Activated gamma-delta T cell treated with Interleukin-2 at 50 U/mL for 16 hours (primary cell): ENCODE measurements at places on chromosomes 2 and 18.

GRCh38 chr2:225122583-225123486 is 80.6 kb upstream of the DOCK10 start:
- DNase-seq = peak; percentile 14

- no peak for DNase-seq
Observed at GRCh38 chr2:237538001-237538720, 28.2 kb upstream of the PRLH start.

DNA sequence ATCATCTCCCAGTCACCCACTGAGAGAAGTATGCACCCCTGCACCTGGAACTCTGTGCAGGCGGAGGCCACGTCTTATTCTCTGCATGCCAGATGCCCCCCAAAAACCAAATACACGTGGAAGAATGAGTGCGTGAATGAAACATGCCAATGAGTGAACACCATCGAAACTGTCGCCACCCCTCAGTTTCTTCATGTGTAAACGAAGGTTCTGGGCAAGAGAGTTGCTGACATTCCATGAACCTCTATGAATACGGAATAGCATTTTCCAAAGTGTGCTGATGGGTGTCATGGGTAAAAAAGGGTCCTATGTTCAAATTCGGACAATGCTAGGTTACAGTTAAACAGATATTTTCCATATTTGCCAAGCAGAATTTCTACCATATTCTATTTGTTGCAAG is 19.8 kb downstream of the FER1L5 start:
- no peak for DNase-seq

GRCh38 chr2:226414335-226414734 is 385.3 kb downstream of the IRS1 start:
- no peak for DNase-seq

- DNase-seq = no peak
Observed at GRCh38 chr2:223865907-223866508, 28.6 kb upstream of the AP1S3 start.

- no peak for DNase-seq
Observed at GRCh38 chr18:37654731-37655369, 89.3 kb upstream of the CELF4 start.

- no peak for DNase-seq
Observed at GRCh38 chr2:203195331-203196036, 43.3 kb upstream of the CYP20A1 start.

GRCh38 chr2:170818752-170819470 is 2.2 kb downstream of the GAD1 start:
- DNase-seq = no peak

- DNase-seq = no peak
Observed at GRCh38 chr18:67151366-67151765, 365.2 kb downstream of the DSEL start.

GRCh38 chr18:58549814-58550339 is 79.0 kb downstream of the ALPK2 start:
- no peak for DNase-seq

GRCh38 chr2:182980115-182980514 is 58.1 kb downstream of the NCKAP1 start:
- DNase-seq = no peak

DNA sequence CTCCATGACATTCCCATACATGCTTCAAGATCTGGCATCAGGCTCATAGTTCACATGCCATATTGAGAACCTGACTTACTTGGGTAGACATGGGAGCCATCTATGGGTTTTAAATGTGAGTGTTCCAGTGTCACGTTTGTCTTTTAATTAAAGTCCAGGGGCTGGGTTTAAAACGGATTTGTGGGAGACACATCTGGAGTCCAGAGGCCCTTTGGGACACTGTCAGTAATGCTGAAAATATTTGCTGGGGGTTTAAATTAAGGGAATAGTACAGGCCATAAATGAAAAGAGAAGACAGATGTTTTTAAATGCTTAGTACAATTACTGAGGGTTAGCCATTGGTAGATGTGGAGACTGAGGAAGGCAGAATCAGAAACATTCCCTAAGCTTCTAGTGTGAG is 478.0 kb downstream of the PID1 start:
- no peak for DNase-seq

DNA sequence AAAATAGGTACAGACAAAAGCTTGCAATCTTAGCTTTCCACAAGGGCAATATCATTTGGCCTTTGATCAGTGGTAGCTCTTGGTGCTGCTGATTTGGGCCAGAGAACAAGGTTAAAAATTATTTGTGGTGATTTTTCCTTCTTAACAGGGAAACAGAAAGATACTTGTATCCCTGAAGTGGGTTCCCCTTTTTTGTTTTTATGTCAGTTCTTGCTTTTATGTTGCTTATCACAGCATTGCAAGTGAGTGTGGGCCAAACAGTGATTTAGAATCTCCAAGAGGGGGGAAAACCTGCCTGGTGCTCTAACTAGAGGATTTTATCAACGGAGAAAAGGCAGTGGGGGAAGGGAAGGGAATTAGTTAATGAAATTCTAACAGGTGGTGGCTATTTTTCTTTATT is 197.6 kb upstream of the SP5 start:
- no peak for DNase-seq

DNA sequence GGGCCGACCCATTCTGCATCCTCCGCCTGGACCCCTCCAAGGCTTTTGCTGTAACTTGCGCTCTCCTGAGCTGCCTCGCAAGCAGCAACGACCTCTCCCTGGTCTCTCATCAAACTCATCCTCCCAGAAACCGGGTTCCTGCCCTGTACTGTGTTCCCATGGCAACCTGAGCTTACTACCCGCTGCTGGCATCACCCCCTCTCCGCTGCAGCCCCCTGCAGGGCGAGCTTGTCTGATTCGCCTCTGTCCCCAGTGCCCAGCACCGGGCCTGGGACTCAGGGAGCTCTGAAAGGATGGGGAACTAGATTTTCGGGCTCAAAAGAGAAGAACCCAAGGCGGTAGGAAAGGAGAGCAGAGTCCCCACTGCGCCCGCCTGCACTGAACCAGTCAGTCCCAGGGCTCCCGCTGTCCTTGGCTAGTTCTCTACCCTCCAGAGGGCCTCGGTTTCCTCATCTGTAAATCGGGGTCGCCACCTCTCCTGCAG is 463 bp downstream of the HS1BP3 start:
- DNase-seq = no peak

- no peak for DNase-seq
Observed at GRCh38 chr2:68734176-68734575, 435 bp upstream of the ARHGAP25 start.

DNA sequence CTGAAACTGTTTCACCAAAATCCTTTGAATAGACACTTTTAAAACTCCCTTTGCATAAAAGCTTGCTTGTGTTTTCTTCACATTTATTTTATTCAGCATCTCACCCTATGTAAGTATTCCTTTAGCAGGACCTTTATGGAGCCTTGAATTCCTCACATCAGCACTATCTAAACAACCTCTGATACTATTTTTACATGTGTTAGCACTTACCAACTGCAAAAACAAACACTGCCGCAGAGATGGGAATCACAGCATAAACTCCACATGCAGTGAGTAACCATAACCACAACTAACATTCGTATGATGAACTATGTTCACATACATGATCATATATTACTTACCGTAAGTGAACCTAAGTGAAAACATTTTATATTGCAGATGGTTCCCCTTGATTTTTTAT is 15.4 kb downstream of the FBXO15 start:
- no peak for DNase-seq

GRCh38 chr2:233798335-233799086 is 20.4 kb downstream of the MROH2A start:
- no peak for DNase-seq

DNA sequence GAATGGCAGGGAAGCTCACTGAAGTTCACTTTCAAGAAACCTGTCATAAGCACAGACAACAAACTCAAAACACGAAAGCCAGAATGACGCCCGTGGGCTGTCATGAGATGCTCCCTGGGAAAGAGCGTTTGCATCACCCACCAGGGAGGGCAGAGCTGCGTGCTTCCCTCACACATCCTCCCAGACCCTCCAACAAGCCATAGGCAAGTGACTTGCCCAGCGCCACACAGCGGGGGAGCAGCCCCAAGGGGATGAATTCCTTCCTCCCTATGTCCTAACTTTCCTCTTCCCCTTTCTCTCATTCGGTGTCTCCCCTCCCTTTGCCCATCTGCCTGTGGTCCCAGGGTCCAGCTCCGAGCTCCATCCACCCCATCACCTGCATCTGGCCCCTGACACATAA is 10.7 kb downstream of the BIN1 start:
- DNase-seq = no peak

DNA sequence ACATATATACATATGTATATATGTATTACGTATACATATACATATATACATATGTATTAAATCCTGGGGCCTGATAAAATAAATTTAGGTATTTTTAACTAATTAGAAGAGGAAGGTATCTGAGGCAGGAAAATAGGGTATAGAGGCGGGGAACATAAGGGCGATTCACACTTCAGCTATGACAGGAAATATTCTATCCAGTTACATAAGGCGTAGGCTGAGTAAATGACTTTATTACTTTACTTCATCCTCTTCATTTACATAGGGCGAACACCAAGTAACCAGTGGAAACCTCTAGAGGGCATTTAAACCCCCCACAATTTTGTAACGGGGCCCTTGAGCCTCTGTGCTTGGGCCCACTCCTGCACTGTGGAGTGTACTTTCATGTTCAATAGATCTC is 167.5 kb downstream of the SOCS6 start:
- no peak for DNase-seq

- DNase-seq = no peak
Observed at GRCh38 chr2:95346231-95346737, 49.1 kb downstream of the KCNIP3 start.

- no peak for DNase-seq
Observed at GRCh38 chr2:78127424-78127823, 605.2 kb upstream of the LRRTM4 start.

DNA sequence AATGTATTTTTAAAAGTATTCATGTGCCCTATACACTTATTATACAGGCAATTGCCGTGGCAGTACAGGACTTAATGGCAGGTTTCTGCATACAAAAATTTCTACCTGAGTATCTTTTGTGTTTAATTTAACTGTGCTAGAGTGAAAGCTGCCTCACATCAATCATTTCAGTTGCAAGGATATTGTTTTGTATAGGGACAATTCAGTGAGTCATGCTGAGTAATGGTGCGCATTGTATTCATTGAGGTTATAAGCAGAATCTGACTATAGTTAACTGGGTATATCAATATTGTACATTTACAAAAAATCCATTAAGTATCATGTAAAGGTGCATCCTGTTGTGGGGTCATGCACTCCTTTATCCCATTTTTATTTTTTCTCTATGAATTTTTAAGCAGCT is 121.5 kb downstream of the GCA start:
- DNase-seq = no peak

- DNase-seq = no peak
Observed at GRCh38 chr2:235618039-235618438, 124.2 kb downstream of the AGAP1 start.

- DNase-seq = no peak
Observed at GRCh38 chr2:31568585-31569201, 12.0 kb downstream of the SRD5A2 start.

- no peak for DNase-seq
Observed at GRCh38 chr18:6747646-6748045, 18.1 kb downstream of the ARHGAP28 start.

DNA sequence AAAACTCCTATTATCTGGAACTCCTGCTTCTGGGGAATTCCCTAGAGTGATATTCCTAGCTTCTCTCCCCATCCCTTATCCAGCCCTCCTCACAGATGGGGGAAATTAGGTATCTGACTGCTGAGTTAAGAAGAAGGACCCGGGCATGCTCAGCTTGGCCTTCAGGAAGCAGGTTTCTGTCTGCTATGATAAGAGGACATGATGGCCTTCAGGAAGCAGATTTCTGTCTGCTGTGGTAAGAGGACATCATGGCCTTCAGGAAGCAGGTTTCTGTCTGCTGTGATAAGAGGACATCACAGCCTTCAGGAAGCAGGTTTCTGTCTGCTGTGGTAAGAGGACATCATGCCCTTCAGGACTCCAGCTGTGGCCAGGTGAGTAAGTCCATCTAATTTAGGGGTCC is 65.2 kb downstream of the PLEKHM3 start:
- DNase-seq = no peak

GRCh38 chr2:100107440-100107839 is 35.0 kb downstream of the AFF3 start:
- no peak for DNase-seq

GRCh38 chr2:47190188-47190881 is 35.2 kb upstream of the STPG4 start:
- DNase-seq = no peak

DNA sequence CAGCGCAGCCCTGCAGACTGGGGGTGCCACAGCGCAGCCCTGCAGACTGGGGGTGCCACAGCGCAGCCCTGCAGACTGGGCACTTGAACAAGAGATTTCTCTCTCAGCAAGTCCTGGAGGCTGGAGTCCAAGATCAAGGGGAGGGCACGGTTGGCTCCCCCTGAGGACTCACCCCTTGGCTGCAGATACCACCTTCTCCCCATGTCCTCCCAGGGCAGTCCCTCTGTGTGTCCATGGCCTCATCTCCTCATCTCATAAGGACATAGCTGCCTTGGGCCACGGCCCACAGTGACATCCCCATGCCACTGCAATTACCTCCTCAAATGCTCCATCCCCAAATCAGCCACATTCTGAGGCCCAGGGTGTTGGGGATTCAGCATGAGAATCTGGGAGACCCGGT is 98.2 kb downstream of the TPO start:
- DNase-seq = no peak

GRCh38 chr2:158975271-158975921 is 7.0 kb downstream of the TANC1 start:
- DNase-seq = no peak
